LoVo (cell line): ENCODE measurements at places on chromosomes 2 and 18.

GRCh38 chr18:79320216-79320850 is 75.4 kb upstream of the NFATC1 start:
- DNase-seq = no peak

- DNase-seq = no peak
Measured at GRCh38 chr2:203905656-203906055, 30.9 kb upstream of the ICOS start.

DNA sequence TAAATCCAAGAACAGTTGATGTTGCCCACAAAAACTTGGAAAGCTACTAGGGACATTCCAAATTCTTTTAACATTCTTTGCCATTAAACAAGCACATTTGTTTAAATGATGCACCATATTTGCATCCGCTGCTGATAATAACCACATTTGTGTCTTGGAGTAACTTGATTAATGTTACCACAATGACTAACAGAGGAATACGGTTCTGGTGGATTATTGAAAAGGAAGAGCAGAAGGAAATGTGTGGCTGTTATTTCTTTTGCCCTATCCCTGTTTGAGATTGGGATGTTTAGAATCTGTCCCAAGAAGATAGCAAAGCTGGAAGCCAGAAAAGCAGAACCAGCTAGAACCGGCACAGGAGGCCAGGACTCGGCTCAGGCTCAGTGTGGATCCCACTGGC is 39.2 kb upstream of the RASGRP3 start:
- no peak for DNase-seq

- no peak for DNase-seq
Measured at GRCh38 chr2:43039376-43040080, 186.9 kb downstream of the ZFP36L2 start.

GRCh38 chr18:43046322-43046721 is 69.2 kb downstream of the RIT2 start:
- DNase-seq = no peak

DNA sequence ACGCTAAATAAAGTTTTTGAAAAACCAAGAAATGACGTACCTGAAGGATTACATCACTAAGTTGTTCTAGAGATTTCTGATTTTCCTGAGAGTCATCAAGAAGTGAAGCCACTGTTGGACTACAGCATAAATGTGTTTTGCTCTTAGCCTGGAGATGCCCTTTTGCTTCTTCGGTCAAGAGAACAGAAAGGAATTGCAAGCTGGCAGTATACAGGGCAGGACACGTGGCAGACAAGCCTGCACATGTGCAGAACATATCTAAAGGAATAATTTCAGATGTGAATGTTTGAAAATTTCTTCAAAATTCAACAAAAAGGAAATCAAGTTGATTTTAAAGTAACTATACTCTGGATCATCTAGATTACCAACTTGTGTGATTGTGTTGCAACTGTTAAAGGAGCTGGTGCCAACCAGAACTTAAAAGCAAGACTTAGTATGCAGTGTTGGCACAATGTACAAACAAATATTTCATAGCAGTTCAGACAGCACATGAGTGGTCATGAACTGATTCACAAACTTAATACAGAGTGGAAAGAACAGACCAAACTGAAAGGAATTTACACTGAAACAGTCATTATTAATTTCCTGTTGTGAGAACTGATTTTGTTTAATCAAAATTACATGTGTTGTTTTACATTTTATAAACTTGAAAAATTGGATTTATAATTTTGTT is 100.4 kb upstream of the CD226 start:
- no peak for DNase-seq

- no peak for DNase-seq
Measured at GRCh38 chr2:75808793-75809535, 98.2 kb upstream of the GCFC2 start.

DNA sequence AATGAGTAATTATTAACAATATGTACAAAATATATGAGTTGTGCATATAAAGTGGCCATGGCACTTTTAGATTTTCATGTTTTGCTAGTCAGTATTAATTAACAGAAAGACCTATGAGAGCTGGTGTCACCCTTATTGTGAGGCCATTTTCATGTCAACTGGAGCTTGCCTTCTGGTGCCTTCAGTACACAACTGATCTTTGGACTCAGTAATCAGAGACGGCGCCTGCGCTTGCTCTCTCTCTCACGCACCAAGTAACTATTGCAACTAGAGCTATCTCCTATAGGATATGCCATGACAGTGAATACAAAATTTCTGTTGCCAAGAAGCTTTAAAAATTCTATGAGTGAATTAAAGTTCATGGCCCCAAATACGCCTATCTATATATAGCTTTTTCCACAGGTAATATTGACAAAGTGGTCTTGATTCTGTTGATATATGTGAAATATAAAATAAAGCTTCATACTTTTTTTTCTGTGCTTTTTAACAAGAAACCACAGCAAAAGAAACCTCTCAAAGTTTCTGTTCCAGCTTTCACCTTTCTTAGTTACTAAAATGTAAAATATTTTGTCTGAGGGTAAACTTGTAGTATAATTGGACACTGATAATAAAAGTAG is 2.9 kb downstream of the SERTAD2 start:
- DNase-seq = peak; percentile 70

- no peak for DNase-seq
Measured at GRCh38 chr2:220556658-220557057, 929.2 kb downstream of the SLC4A3 start.

GRCh38 chr2:239370876-239371725 is 29.7 kb downstream of the HDAC4 start:
- DNase-seq = no peak

DNA sequence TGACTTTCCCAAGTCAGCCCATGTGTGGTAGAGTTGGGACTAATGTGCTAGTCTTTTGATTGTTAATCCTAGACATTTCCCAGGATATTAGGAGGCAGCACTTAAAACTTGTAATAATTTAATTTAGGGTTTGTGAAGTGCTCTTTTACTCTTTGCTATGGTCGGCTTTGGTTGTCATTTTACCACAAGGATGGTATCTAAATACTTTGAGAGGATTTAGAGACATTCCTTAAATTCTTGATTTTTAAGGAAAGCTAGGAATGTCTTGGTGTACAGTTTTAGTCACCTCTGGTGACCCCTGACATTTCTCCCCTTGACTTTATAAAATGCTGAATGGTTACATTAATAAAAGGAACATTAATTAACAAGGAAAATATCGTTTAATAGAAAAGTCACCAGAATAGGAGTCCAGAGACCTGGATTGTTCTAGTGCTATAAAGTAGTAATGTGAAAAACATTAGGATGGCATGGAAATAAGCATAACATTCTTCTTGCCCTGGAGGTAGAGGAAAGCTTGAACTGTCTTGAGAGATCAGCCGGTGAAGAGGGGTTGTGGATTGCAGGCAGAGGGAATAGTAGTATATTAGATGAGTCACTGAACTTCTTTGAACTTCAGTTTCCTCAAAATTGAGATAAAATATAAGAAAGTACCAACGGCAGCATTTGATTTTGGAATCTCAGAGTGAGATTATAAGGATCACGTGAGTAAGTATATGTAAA is 209.2 kb downstream of the MCFD2 start:
- no peak for DNase-seq

GRCh38 chr18:56726906-56727305 is 75.7 kb downstream of the WDR7 start:
- DNase-seq = no peak

- DNase-seq = no peak
Measured at GRCh38 chr2:53516650-53517049, 251.0 kb upstream of the CHAC2 start.

DNA sequence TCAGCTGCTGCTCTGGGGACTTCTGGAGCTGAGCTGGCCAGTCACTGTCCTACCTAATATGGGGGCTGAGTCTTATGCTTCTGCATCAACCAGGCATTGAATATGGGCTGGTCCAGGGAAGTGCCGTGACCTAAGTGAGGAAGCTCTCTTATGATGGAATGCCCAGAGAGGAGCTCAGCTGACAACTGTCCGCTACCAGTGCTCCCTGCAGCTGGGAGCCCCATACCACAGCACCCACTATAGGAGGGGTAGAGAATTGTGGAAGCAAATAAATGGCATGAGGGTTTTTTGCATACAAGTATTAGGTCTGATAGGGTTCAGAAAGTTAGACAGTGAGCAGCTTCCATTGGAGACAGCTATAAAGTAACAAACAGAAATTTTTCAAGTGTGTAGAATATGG is 4.5 kb downstream of the TIMM21 start:
- no peak for DNase-seq

- DNase-seq = peak; percentile 8
Measured at GRCh38 chr18:77702686-77703085, 453.0 kb downstream of the GALR1 start.

DNA sequence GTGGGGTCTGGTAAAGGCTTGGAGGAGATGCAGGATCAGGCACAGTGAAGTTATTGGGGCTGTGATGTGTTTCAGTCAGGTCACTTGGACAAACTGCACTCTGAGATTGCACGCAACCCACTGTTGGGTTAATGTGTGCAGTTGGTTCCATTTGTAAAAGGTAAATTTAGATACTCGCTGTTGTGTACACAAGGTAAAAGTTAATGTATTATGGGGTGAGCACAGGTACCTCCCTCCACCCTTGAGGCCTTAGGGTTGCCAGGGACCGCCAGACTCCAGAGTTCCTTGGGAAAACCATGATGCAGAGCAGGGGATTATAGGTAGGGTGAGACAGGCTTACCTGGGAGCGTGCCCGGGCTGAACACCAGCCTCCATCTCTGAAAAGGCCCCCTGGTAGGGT is 20.1 kb downstream of the IMPA2 start:
- no peak for DNase-seq

DNA sequence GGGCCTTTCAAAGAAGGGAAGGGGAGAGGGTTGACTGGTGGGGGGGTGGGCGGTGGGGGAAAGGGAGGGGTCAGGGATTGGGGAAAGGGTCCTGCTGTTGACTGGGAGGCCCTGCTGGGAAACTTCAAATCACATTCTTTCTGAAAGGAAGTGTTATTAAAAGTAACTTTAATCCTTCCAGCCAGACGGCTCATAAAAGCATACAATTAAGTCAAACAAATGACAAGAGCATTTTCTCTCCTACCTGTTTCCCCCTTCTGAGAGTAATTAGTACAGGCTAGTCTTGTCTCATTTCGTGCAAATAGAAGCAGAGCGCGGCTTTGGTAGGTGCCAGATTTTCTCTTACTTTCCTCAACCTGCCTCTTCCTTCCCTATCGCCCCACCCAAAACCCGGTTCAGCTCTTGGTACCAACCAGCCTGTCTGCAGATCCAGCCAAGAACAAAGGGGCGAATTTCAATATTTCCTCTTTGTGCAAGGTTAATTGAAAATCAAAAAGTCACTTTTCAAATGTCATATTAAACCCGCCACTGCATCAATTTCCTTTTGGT is 2112.6 kb upstream of the PIK3C3 start:
- DNase-seq = no peak

GRCh38 chr2:115584507-115584906 is 1142.1 kb downstream of the DPP10 start:
- no peak for DNase-seq

GRCh38 chr2:55843096-55843993 is 80.2 kb downstream of the EFEMP1 start:
- peak; percentile 71 for DNase-seq

DNA sequence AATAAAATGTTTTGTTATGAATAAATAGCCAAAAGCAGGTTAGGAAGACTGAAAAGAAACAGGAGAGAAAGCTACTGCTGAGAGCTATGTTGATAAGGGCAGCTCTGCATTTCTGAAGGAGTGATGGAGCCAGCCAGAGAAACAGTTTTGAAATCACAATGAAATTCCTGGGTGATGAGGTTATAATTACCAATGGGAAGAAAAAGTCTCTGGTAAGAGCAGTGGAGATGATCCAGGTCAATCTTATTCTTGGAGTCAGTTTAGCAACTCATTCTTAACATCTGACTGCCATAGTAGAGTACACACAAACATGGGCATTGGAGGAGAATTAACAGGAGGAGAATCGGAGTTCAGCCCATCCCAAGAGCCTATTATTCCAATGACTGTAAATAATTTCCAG is 2.4 kb downstream of the ALKAL2 start:
- DNase-seq = no peak

DNA sequence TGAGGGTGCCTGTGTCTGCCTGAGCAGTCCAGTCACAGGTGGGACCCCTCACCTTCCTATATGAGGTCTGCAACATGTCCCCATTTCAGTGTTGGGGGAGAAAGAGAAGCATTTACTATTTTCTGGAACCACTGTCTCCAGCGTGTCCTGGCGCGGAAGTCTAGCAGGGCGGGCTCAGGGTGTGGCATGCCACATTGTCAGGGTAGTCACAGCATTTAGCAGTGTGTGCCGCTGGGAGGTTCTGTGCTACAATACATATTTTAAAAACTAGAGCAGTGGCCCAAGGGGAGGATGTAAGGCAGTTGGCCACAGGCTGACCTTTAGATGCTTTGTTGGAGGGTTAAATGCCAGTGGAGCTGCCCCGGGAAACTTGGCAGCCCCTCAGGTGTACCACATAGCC is 12.5 kb downstream of the UBE2F start:
- no peak for DNase-seq

DNA sequence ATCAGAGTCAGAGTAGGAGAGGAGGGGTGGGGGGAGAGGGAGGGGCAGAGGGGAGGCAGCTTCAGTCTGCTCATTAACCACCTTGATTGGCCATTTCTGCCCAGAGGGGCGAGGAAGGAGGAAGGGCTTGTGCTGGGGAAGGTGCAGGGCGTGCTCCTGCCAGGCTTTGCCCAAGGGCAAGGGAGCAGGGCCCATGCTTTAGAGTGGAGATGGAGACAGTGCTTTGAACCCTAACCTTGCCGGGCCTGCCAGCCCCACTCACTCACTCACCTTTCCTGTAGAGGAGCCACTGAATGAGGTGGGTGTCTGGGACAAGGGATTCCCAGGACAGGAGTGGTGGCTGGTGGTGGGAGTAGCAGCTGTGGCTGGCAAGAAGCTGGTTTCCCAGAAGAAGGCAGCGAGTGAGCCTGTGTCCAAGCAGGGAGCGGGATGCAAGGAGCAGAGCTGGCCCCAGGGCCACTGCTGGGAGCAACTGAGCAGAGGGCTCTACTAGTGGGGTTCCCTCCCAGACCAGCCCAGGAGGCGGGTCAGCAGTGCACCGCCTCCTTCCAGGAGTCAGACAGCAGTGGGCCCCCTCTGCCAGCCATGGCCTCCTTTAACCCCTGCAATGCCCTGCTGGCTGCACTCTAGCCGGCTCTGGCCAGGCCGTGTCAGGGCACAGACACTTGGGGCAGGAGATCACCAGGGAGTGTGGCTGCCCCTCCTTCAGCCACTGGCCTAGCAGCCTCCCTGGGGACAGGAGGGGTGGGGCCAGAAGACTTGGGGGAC is 3.6 kb upstream of the RUFY4 start:
- DNase-seq = no peak

DNA sequence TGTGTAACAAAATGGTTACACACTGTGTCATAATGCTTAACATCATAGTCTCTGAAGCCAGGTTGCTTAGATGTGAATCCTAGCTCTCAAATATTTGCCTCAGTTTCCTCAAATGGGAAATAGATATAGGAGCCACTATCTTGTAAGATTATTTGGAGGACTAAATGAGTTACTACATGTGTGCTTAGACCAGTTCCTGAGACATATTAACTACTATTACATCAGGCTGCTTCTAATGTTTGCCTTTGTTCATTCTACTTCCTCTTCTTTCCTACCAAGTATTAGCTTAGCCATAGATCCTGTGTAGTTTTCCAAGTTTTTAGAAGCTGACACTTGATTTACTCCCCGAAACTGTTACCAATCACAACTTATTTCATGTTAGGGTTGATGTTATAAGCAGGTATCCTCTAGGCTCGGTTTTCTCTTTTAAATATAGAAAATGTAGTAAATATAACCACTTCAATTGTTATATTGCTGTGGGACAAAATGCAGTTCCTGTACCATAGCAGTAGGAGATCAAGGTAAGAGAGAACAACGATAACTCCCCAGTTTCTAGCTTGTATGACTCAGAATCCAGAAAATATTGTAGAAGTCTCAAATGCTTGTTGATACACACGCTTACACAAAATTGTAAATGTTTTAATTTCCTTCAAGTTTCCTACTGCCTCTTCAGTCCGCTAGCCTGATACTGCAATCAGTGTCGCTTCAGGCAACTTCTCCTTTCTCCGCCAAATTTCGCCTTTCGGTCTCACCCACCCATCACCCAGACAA is 751 bp upstream of the DNAJC10 start:
- peak; percentile 32 for DNase-seq
